ENCODE measurements at places on chromosomes 5 and 9.

DNA sequence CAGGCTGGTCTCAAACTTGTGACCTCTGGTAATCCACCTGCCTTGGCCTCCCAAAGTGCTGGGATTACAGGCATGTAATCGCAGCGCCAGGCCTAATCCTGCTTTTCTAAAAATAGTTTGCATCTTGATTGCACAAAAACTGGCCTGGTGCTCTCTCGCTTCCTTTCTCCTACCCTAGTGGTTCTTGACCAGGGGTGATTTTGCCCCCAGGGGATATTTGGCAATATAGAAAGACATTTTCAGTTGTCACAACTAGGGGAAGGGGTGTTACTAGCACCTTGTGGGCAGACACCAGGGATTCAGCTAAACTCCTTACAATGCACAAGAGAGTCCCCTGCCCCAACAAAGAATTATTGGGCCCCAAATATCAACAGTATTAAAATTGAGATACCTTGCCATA lies 139.8 kb downstream of the DROSHA start:
- no peak for DNase-seq

GRCh38 chr9:15277400-15278090 lies 29.5 kb downstream of the TTC39B start:
- no peak for DNase-seq

DNA sequence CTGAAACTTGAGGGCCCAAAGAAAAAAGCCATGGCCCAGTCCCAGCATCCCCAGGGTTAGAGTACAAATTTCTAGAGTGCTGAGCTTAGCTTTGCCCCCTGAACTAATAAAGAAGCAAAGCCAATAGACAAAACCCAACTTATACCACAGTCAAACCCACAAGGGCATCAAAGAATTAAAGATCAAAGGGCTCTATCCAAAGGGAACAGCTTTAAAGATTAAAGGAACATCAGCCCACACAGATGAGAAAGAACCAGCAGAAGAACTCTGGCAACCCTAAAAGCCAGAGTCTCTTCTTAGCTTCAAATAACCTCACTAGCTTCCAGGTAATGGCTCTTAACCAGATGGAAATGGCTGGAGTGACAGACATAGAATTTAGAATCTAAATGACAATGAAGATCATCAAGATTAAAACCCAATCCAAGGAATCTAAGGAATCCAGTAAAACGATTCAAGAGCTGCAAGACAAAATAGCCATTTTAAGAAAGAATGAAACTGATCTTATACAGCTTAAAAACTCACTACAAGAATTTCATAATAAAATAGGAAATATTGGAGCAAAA lies 93.9 kb downstream of the YIPF5 start:
- no peak for DNase-seq

DNA sequence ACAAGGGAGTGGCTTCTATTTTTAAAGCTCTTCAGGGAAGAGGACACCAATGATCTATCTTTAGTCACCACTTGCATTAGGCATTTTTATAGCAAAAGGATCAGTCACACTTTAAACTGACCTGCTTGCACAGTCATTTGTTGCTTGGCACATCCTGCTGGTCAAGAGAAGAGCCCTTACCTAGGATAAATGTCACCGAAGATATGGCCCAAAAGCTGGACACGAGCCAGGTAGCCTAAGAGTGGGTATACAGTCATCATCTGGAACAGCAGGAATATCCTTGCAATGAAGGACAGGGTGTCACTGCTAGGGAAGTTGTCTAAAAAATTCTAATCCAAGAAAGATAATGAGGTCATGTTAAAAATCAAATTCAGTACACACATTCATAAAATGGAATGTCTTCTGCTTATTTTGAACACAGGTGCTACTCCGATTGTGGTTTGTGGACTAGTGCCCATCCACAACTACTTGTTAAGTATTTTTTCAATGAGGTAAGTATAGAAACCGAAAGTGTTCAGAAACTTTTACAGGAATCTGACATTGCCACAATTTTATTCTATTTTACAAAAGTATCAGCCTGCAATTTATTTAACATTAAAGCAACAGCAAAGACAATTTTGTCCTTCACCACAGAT lies 78.4 kb downstream of the SLC38A9 start:
- no peak for DNase-seq

DNA sequence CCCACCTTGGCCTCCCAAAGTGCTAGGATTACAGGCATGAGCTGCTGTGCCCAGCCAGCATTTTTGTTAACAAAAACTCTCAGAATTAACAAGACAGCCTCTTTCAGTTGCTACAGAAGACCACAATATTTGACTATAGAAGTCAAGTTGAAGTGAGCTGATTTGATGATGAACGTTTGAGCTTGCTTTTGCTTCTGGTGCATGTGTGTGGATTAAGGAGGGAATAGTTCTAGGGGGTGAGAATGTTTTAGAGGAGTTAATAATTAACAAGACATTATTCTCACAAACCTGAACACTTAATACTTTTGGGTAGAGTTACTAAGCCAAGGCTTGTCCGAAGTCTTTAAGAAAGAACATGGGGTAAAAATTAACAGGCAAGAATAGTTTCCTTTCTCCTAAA lies 191.6 kb downstream of the TENT4A start:
- DNase-seq = no peak

DNA sequence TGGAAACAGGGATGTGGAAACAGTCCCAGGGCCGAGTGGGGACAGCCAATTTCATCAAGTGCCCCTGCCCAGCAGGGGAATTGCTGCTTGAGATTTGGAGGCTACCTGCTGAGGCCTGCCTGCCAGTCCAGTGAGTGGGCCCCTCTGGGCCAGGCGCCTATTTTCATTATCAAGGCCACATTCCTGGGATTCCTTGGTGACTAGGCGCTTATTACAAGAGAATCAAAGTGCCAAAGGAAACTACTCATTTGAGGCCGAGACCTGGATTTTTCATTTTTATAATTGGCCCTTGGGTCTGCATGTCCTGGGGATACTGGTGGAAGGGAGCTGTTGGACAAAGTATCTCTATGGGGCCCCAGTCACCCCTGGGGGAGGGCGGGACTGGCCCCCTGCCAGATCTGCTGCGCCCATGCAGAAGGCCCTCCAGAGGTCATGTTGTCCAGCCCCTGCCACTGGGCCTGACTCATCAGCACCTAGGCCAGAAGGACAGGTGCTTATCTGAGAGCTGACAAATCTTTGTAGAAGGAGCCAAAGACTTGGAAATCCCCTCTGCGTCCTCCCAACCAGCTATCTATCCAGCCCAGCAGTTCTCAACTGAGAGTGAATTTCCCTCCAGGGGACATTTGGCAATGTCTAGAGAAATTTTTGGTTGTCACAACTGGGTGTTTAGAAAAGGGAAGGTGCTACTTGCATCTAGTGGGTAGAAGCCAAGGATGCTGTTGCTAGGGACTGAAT lies 45.6 kb downstream of the FOXI1 start:
- DNase-seq = no peak

DNA sequence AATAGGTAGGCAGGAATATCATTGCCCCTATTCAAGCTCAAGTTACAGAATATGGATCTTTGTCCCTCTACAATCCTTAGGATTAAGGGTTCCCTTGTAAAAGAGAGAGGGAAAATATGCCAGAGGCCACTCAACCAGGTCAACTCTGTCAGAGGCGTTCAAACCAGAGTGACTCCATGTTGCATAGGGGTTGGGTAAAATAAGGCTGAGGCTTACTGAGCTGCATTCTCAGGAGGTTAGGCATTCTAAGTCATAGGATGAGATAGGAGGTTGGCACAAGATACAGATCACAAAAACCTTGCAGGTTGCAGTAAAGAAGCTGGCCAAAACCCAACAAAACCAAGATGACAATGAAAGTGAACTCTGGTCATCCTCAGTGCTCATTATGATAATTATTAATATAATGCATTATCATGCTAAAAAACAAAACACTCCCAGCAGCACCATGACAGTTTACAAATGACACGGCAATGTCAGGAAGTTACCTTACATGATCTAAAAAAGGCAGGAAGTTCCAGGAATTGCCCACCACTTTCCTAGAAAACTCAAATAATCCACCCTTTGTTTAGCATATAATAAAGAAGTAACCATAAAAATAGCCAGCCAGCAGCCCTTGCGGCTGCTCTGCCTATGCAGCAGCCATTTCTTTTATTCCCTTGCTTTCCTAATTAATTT lies 64.8 kb downstream of the ERP44 start:
- no peak for DNase-seq

- no peak for DNase-seq
Observed at GRCh38 chr5:103744159-103744558, 181.6 kb upstream of the NUDT12 start.

GRCh38 chr9:134566196-134566847 lies 75.3 kb upstream of the COL5A1 start:
- no peak for DNase-seq
